ENCODE measurements at places on chromosomes 16 and 17. TPM values are rescaled to one million over a fixed set of nuclear protein-coding genes. Genes with fewer than 3 reads are reported as not detected.

DNA sequence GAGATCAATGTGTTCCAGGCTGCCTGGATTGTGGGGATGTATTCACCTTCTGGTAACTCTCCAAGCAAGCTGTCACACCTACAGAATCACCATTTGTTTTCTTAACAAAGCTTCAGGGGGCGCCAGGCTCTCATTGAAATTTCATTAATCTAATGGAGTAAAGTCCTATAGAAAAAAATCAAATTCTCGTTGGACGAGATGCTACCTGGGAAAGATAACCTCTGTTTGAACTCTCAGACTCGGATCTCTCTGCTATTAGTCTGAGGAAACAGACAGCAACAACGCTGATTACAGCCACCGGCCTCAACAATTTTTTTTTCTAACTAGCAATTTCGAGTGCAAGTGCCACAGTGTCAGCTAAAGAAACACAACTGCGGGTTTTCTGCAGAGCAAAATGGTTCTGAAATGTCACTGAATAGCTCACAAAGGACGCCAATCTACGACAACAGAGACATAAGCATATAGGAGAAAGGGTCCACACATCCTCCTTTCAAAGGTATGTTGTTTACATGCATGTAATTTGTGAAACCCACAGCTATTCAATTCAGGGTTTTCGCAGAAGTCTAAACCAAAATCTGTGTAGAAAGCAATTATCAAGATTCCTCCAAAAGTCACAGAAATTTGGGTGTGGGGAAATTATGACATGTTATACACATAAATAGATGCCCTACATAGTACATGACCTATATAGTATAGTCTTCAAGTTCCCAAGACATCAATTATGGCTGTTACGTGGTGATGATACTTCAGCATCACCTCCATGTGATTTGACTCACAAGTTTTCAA is 135.8 kb downstream of the SKAP1 start:
- peak; percentile 92 for ATAC-seq

DNA sequence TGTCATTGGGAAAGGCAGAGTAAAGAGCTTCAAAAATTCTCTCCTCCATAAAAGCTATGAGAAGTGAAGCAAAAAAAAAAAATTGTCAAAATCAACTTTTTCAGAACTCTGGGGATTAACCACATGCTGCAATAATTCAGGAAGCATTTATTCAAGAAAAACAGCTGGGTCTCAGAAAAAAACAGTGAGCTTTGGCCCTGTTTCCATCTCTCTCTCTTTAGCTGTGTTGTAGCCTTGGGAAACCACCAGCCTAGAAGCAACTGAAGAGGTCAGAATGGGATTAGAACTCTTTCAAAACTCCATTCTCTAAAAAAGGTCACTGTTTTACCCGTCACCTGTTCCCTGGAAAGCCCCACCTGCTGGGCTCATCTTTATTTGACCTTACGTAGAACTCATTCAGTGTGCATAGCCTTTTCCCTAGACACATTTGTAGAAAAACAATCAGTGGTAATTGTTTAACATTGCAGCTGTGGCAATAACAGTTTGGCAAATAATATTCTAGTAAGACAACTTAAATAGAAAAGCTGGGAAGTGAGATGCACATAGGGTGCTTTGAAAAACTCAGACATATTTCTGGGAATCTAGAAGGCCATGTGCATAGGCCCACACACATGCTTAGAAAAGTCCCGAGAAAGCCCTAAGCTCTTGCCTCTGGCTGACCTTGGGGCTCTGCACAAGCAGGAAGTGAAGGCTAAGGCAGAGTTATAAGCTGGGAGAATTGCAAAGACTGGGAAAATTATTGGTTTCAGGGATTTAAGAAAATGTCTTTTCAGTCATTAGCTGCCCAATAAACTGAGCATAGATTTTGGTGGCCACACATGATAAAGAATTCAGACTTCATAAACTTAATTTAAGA is 18.0 kb downstream of the SLC5A11 start:
- no peak for ATAC-seq

GRCh38 chr16:54522584-54522983 is 236.0 kb upstream of the IRX3 start:
- ATAC-seq = no peak

DNA sequence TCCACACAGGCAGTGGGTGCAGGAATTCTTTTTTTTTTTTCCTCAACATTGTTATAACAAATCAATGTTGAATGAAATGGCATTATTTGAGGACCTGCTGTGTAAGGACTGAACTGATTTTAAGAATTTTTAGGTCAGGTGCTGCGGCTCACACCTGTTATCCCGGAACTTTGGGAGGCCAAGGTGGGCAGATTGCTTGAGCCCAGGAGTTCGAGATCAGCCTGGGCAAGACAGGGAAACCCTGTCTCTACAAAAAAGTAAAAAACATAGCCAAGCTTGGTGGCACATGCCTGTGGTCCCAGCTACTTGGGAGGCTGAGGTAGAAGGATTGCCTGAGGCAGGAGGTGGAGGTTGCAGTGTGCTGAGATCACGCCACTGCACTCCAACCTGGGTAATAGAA is 12.4 kb downstream of the MPRIP start:
- ATAC-seq = no peak

DNA sequence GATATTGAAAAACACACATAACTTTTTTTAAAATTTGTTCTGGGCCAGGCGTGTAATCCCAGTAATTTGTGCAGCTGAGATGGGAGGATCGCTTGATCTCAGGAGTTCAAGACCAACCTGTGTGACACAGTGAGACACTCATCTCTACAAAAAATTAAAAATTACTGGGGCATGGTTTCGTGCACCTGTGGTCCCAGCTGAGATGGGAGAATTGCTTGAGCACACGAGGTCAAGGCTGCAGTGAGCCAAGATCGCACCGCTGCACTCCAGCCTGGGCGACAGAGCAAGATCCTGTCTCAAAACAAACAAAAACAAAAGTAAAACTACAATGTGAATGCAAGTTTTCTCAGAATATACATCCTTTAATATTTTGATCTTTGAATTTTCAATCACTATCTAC is 15.1 kb downstream of the C16orf54 start:
- ATAC-seq = no peak

GRCh38 chr16:46729326-46729995 is 18.7 kb downstream of the MYLK3 start:
- ATAC-seq = no peak

- no peak for ATAC-seq
Observed at GRCh38 chr17:7186241-7186640, 7.1 kb upstream of the ASGR1 start.

GRCh38 chr16:88381820-88382451 is 823 bp upstream of the ZNF469 start:
- ATAC-seq = no peak

DNA sequence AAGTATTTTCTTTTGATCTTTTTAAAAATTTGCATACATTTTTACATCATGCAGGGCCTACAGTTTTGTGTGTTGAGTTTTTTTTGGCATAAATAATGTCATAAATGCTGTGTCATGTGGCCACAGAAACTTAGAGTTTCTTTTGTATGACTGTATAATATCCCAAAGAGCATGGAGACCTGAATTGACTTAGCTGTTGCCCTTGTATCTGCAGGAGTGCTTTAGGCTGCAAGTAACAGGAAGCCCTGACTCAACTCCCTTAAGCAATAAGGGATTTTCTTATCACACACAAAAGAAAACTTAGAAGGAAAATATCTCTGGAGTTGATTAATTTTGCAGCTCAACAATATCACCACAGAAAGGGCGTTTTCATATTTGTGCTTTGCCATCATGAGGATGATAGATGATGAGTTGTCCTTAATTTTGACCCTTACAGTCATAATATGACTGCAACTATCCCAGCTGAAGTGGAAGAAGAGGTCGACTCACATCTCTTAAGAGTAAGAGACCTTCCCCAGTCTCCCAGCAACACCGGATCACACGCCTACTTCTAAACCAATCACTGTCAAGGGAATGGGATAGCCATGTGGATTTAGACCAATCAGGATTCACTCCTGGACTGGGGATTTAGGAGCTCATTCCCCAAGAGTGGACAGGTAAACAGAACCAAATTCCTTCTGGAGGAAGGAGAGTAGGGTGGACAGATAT is 138.9 kb downstream of the GSG1L start:
- ATAC-seq = no peak

DNA sequence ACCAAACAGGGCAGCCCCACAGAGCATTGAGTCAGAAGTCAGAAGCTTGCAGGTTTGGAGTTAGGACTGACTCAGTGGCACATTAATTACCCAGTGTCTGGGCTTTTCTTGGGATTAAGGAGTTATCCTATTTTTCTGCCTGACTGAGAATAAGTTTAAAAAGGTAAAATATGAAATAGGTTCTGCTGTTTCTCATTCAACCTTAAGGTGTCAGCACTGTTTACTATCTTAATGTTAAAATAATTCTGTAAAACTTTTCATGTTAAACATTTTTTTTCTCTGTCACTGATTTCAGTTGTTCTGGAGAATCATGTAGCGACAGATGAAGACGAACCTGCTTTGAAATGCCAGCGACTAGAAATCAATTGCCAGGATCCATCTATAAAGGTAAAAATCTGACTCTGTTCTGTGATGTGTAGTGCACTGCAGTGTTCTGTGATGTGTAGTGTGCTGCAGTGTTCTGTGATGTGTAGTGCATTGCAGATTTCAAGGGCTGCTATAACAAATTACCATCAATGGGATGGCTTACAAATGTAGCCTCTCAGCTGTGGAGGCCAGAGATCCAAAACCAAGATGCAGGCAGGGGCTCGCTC is 128.0 kb downstream of the LAT start:
- no peak for ATAC-seq

The CACNA1H gene
- total RNA-seq = 21.8 TPM

The TMEM114 gene
- total RNA-seq = not detected

The OR1F1 gene
- total RNA-seq = not detected

The ITGAL gene
- 0.32 TPM for total RNA-seq

The TM4SF5 gene
- not detected for total RNA-seq

The NEUROD2 gene
- total RNA-seq = 0.07 TPM

The TNS4 gene
- total RNA-seq = 0.73 TPM

The PARD6A gene
- 10.3 TPM for total RNA-seq
